ENCODE measurements at places on chromosomes 7 and 10. TPM values are rescaled to one million over a fixed set of nuclear protein-coding genes. Genes with fewer than 3 reads are reported as not detected.
A peak's percentile ranks its signal among the peaks of the same experiment; 100 is the strongest.

GRCh38 chr7:80600046-80600445 lies 38.4 kb upstream of the CD36 start:
- no peak for DNase-seq

- DNase-seq = no peak
Observed at GRCh38 chr10:31936086-31936485, 7.5 kb upstream of the ARHGAP12 start.

DNA sequence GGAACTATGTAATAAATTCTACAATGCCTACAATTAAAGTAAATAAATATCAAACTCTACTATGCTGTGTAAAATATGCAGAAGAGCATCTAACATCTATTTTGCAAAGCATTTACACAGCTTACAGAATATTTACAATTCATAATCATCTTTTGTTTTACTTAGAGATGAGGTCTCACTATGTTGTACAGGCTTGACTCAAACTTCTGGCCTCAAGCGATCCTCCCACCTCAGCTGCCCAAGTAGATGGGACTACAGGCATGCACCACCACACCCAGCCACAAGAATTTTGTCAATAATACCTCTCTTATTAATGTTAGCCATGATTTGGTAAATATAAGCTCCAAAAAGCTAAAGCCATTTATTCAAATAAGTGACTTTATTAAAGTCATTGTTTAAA lies 21.9 kb upstream of the CAV2 start:
- DNase-seq = no peak

DNA sequence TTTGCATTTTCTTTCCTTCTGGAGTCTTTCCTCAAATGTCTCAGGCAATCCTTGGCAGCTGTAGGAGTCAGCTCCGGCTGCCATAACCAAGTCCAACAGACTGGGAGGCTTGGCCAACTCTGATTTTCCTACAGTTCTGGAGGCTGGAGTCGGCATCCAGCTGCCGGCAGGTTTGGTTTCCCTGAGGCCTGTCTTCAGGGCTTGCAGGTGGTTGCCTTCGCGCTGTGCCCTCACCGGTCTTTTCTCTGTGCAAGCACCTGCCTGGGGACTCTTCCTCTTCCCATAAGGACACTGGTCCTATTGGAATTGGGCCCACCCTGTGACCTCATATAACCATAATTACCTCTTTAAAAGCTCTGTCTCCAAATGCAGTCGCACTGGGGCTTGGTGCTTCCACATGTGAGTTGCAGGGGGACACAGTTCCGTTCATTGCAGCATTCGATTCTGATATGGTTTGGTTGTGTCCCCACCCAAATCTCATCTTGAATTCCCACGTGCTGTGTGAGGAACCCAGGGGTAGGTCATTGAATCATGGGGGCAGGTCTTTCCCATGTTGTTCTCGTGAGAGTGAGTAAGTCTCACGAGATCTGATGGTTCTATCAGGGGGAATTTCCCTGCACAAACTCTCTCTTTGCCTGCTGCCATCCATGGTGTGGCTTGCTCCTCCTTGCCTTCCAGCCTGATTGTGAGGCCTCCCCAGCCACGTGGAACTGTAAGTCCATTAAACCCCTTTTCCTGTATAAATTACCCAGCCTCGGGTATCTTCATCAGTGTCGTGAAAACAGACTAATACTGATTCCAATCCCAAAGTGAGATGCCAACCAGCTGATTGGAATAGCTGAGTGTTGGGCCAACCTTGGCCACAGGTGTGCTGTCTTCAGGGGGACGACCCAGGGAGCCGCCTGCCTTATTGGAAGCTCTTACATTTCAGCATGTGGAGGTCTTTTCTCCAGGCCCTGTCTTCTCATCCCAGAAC lies 7.9 kb downstream of the GALNTL5 start:
- peak; percentile 54 for DNase-seq

GRCh38 chr7:584122-584465 lies 64.4 kb upstream of the PDGFA start:
- no peak for DNase-seq

GRCh38 chr7:156167987-156168386 lies 355.7 kb upstream of the SHH start:
- DNase-seq = no peak

GRCh38 chr7:87672217-87672616 lies 44.0 kb downstream of the RUNDC3B start:
- no peak for DNase-seq

DNA sequence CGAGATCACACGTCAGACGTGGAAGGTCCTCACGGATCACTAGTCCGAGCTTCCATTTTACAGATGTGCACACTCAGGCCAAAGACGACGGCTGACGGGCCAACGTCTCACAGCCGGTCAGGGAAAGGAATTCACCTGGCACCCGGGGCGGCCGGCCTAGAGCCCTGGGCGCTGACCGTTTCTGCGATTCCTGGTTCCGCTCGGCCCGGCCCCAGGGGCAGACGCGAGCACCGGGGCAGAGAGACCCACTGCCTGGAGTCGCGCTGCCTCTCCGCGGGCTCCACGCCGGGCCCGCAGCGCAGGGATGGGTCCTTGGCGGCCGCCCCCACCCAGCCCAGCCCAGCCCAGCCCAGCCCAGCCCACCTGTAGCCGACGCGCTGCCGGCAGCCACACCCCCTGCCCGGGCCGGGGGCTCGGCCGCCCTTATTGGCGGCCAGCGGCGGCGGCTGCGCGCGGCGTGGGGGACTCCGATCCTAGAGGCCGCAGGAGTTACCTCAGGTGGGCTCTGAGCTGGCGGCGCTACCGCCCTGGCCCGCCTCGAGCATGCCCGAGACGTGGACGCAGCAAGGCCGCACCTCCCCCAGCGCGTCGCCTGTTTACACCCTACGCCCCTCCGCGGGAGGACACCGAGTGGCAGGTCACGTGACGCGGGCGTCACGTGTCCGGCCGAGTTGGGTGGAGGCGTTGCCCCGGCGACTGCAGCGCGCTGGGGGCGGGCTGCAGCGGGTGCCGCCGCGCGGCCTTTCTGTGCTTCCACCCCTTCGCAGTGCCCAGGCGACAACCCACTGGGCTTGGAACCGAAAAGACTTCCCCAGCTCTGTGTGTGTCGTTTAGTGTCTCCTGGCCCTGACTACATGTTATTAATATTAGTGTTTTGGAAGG lies 78.1 kb downstream of the ZFAND4 start:
- DNase-seq = peak; percentile 88

- no peak for DNase-seq
Observed at GRCh38 chr7:150507947-150508602, 6.6 kb upstream of the GIMAP7 start.

GRCh38 chr10:88830643-88831268 lies 20.9 kb downstream of the ANKRD22 start:
- DNase-seq = no peak

- no peak for DNase-seq
Observed at GRCh38 chr10:29685506-29685905, 50.7 kb upstream of the SVIL start.

- peak; percentile 96 for DNase-seq
Observed at GRCh38 chr7:149005427-149006344, 22.6 kb downstream of the PDIA4 start.

GRCh38 chr7:41052736-41053135 lies 650.2 kb downstream of the INHBA start:
- DNase-seq = no peak

- DNase-seq = no peak
Observed at GRCh38 chr10:111873621-111874135, 309.9 kb downstream of the GPAM start.

GRCh38 chr7:116546916-116547315 lies 22.1 kb downstream of the CAV1 start:
- no peak for DNase-seq

DNA sequence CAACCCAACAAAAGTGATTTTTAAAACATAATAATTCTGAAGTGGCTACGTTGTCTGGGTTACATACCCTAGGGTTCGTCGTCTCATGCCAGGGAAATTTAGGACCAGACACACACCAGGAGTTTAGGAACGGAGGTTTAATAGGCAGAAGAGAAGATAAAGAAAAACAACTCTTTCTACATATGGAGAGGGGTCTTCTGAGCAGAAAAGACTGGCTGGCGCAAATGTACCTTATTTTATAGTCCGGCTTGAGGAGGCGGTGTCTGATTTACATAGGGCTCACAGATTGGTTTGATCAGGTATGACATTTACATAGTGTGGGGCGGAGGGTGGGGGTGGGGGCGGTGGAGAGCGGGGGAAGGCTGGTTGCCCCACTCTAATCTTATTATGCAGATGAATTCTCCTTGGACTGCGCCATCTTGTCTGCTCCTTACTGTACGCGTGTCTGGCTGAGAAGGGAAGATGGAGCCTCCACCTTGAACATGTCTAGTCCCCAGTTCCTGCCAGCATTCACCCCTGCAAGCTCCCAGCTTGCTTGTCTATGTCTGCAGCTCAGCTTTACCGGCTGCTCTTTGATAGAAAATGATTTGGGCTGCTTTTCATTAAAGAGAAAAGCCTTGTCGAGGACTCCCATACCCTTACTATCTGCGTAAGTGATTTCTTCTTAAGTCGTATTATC lies 98.7 kb downstream of the RALA start:
- DNase-seq = no peak

GRCh38 chr10:125756853-125757487 lies 18.7 kb downstream of the MMP21 start:
- DNase-seq = no peak

DNA sequence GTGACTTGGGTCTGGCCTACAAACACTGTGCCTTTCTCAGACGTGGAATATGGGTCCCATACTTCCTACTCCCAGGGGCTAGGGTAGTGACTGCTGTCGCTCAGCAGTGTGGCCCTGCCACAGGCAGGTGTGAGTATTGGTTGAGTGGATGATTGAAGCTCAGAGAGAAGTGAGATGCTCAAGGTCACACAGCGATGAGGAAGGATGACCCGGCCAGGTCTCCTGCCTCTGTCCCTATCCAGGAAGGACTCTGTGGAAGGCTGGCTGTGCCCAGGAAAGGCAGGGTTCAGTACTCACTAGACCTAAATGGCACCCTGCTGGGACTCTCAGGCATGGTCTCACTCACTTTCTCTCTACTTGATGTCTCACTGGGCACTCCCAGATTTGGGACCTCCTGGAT lies 2.8 kb downstream of the PRF1 start:
- peak; percentile 66 for DNase-seq

DNA sequence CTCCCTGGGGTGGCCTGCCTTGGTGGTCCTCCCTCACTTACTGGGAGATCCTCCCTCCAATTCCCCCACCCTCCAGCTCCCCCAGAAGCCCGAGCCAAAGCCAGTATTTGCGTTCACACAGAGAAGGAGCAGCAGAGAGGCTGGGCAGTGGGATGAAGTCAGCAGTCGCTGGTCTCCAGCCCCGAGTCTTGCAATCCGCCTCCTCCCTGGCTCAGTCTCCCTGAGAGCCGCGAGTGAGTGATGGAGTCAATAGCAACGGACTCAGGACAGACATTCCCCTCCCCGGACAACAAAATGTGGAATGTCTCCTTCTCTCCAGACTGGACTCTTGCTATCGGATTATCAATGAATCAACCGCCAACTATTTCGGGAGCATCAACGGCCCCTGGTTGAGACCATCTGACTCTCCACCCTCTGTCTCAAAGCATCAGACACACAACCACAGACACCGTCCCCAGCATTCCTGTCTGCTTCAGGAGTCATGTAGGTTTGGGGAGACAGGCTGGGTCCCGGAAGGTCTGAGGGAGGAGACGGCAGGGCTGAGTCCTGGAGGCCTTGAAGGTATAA lies 178.4 kb downstream of the SH3PXD2A start:
- DNase-seq = peak; percentile 94

DNA sequence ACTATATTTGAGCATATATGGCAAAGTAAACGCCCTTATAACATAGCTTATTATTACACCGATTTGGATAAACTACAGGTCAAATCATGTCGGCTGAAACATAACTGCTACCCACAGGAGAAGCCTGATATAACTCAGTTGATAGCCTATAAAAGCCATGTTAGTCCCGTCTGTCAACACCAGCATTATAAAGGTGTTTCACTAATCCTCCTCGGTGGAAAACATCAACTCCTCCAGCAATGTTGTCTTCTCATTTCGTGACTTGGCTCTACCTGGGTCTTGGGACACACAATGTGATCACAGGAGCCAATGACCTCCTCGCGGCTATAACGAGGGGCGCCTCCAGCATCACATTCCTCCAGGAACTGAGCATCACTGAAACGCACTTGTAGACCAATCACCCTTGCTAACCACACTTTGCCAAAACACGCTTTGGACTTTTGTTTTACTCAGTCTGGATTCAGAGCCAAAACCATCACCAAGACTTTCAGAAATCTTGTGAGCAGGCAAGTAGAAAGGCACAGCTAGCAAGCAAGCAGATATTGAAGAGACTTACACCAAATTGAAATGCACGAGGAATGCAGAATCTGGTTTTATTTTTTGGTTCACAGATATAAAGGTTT lies 269.7 kb upstream of the NFE2L3 start:
- DNase-seq = no peak

DNA sequence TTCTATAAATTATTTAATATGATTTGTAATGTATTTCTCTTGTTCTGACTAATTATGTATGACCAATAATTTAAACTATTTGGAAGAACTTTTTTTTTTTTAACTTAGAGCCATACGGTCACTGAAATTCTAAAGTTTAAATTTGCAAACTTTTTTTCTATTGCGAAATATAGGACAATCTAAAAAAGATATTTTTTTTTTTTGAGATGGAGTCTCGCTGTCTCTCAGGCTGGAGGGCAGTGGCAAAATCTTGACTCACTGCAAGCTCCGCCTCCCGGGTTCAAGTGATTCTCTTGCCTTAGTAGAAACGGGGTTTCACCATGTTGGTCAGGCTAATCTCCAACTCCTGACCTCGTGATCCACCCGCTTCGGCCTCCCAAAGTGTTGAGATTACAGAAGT lies 130.5 kb downstream of the CPED1 start:
- no peak for DNase-seq

GRCh38 chr7:107661081-107661864 lies 645 bp downstream of the SLC26A4 start:
- DNase-seq = no peak

DNA sequence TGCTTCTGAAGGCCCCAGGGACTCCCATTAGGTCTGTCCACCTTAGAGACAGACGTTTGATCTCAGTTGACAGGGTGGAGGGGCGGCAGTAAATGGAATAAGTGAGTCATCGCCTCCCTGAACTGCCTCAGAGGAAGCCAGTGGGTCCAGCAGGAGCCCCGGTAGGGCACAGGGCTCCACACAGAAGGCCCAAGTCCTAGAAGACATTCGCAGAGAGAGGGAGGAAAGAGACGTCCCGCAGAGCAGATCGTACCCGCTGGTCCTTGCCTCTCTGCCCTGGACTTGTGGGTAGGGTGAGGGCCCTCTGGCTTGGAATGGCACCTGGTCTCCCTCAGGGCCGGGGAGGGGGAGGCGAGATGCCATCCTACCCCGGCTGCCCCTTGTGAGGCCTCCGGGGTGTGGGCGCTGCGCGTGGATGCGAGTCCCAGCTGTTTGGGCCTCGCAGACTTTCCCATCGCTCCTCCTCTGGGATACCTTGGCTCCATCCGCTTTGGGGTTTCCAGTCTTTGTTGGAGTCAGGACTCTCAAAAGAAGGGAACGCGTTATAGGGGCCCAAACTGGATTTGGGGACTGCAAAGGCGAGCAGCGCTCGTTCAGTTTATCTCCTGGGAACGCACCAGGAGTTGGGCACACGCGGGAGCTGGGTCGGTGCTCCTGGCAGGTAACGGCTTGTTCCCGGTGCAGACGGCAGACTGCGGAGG lies 5.1 kb downstream of the TLX1 start:
- no peak for DNase-seq

TBX20 gene
- total RNA-seq = not detected

RPS24 gene
- total RNA-seq = 3,038 TPM

CAV2 gene
- total RNA-seq = 72.1 TPM

PDAP1 gene
- total RNA-seq = 73.4 TPM

GRID2IP gene
- 0.59 TPM for total RNA-seq
